ENCODE measurements at places on chromosomes 7 and 10.

DNA sequence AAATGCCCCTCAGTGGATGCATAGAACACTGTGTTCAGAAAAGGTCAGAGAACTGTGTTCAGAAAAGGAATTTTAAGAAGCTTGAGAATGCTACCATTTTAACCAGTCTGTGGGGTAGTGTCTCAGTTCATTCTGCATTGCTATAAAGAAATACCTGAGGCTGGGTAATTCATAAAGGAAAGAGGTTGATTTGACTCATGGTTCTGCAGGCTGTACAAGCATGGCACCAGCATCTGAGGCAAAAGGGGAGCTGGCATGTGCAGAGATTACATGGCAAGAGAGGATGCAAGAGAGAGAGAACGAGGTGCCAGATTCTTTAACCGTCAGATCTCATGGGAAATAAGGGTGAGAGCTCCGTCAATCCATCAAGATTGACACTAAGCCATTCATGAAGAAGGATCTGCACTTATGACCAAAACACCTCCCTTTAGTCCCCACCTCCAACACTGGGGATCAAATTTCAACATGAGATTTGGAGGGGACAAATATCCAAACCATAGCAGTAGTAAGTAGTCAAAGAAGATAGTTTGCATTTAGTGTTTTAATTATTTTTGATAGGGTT is 119.8 kb downstream of the FAM107B start:
- no peak for DNase-seq

- DNase-seq, result peak; percentile 96
Observed at GRCh38 chr10:110410329-110411046, 87.2 kb upstream of the DUSP5 start.

DNA sequence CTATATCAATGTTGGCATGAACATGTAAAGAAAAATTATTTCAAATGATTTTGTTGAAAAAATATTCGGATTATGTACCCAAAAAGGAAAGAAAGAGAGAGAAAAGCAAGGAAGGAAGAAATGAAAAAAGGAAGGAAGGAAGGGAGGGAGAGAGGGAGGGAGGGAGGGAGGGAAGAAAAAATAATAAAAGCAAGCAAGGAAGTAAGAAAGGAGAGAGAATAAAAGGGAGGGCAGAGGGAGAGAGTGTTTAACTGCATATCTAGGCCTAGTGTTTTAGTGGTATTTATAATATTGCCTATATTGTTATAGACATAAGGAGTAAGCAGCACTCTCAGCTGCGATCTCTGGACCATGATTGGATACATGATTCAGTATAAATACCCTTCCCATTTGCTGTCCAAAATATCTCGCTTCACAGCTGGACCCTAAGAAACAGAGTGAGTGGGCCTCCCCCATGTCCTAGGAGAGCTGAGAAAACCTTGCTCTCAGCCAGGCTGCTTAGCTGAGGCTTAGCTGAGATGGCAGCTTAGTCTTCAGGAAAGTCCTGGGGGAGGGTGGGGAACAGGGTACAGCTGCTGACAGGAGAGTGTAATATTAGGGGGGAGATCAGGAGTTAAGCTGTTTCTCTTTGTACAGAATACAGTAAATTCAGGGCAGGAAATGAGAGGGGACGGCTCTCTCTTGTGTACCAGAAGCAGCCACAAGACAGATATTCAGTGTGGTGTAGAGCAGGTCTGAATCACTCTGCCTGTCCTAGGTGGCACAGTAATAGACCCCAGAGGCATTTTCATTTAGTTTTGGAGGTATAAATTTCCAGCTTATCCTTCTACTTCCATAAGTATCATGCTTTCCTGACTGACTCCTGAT is 66.8 kb upstream of the TARP start:
- no peak for DNase-seq

DNA sequence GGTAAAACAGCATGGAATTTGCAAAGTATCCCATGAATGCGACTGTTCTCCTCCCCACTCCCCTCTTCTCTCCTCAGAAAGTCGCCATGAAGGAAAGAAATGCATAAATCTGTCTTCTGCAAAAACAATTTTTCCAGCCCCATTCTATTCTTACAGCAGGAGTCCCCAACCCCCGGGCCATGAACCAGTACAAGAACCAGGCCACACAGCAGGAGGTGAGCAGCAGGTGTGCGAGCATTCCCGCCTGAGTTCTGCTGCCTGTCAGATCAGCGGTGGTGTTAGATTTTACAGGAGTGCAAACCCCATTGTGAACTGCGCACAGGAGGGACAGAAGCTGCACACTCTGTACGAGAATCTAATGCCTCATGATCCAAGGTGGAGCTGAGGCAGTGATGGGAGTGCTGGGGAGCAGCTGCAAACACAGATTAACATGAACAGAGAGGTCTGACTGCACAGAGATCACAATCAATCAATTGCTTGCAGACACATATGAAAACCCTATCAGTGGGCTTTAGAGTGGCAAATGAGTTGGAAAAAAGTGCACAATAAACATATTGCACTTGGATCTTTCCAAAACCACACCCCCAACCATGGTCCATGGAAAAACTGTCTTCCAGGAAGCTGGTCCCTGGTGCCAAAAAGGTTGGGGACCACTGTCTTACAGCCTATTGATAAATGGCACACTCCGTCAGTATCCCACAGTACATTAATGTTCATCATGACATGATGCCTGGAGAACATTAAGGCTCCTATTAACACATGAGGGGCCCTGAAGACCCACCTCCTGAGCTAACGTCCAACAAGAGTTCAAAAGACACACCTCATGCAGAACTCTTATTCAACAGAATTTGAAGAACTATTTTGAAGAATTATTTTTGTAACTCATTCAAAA is 205.0 kb downstream of the PTPRN2 start:
- no peak for DNase-seq

GRCh38 chr7:371119-371778 is 81.3 kb downstream of the FOXL3 start:
- no peak for DNase-seq

DNA sequence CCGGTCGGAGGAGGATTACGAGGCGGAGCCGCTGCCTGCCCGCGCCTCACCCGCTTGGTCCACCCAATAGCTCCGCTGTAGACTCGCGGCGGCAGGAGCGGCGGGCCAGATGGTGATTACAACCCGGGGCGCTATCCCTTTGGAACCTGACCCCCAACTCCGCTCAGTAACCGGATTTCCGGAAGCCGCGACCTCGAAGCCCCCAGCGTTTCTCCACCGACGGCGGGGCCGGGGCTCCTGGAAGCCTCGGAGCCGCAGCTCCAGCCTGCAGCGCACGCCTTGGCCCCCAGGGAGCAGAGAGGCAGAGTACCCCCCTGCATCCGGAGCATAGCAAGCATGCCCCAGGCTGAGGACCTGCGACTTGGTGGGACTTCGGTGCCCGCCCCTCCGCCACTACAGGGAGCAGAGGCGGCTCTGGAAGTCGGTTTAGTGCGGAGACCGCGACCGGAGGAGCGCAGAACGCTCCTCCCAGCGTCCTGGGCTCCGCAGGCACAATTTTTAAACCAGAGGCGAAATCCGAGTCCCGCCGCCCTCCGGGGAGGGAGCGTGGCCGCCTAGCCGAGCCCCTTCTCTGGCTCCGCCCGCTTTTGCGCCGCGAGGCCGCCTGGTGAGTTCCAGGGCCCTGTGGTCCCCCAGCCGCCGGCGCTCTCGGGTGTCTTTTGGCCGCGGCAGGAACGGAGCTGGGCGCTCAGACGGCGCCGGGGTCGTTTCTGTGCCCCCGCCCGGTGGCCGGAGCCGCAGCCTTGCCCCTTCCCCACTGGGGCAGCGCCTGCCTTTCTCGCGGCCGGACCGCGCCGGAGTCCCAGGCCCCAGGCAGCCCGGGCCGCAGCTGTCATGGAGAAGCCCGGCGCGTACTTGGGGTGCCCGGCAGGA is 28.2 kb upstream of the BMS1 start:
- no peak for DNase-seq

GRCh38 chr10:90859321-90859751 is 1.5 kb upstream of the HTR7 start:
- DNase-seq, result peak; percentile 75

- no peak for DNase-seq
Observed at GRCh38 chr7:132255898-132256297, 320.4 kb downstream of the PLXNA4 start.

- no peak for DNase-seq
Observed at GRCh38 chr7:88322151-88322550, 15.5 kb upstream of the STEAP4 start.

GRCh38 chr10:31940839-31941653 is 12.4 kb upstream of the ARHGAP12 start:
- DNase-seq, result peak; percentile 91

DNA sequence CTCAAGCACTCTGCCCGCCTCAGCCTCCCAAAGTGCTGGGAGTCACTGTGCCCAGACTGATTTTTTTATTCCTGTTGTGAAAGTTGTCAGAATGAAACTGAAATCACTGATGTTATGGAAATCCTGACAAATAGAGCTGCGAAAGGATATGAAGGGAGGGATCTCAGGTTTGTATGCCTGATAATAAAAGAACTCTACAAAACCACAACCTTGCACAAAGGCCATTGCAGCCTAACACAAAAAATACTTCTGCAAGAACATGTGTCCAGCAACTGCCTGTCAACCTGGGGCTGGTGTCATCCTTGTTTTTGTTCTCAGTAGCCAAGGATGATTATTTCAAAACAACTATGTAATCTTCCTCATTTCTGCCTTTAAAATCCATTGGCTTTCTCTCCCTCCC is 126.1 kb downstream of the NEBL start:
- no peak for DNase-seq

DNA sequence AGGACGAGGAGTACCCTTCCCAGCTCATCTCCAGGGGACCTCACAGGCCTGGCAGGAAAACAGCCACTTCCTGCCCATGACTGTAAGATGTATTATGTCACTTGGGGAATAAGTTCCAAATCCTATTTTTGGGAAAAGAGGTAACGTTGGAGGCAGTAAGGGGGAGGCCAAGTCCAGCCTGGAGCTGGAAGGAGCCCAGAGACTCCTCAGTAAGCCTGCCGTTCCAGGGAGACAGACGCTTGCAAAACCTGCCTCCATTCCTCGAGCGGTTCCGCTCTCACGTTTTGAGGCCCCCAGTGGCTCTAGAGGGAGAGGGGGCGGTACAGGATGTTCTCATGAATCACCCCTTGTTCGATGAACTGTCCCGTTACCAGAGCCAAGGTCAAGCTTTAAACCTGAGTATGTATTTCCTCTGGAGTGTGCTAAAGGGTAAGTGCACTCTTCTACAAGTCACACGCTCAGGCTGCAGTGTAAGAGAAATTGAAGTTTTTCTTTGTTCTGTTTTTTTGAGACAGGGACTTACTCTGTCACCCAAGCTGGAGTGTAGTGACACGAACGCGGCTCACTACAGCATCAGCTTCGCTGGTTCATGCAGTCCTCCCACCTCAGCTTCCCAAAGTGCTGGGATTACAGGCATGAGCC is 45.5 kb upstream of the CYTH3 start:
- no peak for DNase-seq

DNA sequence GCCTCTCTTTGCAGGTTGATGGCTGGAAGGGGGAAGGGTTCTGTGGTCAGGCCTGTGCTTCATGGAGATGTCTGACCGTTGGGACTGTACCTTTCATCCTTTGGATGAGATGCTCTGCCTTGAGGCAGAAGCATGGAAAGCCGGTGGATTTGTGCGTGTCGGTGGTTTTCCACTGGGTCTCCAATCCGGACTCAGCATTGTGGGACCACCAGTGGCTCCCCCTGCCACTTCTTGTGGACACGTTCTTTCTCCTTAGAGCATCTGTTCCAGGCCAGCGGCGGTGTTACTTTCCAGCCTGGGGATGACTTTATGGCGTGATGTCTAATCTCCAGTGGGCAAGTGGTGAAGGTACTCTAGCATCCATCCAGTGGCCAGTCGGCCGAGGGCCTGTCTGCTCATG is 178.4 kb downstream of the MGMT start:
- no peak for DNase-seq

DNA sequence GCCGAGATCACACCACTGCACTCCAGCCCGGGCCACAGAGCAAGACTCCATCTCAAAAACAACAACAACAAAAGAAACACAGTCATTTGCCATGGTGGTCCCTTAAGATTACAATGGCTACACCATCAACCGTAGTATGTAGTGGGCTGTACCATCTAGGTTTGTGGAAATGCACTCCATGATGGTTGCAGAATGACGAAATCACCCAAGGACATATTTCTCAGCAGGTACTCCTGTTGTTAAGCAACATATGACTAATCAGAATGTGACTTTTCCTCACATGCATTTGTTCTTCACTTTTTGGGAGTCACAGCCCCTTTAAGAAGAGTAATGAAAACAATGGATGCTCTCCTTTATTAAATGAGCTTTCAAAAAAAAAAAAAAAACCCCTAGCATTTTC is 11.0 kb downstream of the SVIL start:
- DNase-seq, result peak; percentile 78

GRCh38 chr10:128624656-128625530 is 498.7 kb upstream of the MKI67 start:
- no peak for DNase-seq

DNA sequence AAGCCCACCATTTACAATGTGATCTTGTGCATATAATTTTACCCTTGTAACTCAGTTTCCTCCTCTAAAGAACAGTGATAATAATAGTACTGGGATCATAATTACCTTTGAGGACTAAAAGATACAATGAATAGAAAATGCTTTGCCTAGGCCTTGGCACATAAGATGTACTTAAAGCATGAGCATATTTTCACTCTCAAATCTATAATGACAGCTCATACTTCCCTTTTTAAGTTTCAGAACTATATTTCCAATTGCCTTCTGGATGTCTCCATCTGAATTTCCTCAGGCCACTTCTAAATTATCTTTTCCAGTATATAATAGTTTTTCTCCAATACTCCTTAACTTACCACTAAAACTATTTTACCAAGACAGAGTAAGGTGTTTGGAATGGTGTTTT is 13.3 kb upstream of the ITGB8 start:
- no peak for DNase-seq

- DNase-seq, result no peak
Observed at GRCh38 chr10:129123428-129123827, 343.6 kb upstream of the MGMT start.

DNA sequence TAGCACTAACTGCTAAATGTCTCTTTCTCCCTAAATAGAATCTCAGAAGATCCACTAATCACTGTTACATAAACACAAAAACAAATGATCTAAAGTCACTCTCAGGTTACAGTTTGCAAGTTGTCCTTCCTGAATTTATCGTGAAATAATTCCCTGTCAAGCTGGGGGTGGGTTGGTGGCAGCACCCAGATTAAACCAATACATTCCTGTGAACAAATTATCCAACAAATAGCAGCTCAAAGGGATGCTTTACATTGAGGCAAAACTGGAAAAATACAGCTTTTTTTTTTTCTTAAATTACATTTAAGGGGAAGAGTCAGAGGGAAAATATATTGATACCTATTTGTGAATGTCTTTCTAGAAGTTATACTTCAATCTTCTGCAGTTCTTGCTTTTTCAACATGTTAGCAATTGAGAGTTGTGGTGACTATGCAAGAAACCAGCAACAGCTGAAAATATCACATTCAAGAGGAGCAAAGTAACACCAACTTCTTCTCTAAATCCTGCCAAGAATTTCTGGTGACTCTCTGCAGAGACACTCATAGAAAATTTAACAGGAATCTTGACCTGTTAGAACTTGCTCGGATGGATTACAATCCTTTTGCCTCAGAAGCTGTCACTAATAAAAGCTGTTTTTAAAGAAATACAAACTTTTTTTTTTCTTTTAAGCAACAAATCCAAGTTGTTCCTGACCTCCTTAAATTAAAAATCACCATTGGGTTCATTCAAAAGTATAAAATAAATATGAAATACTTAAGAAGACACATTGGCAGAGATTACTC is 18.9 kb downstream of the LMOD2 start:
- no peak for DNase-seq

- DNase-seq, result peak; percentile 76
Observed at GRCh38 chr10:133307776-133308420, 774 bp downstream of the TUBGCP2 start.

Measured in PC-9 (cell line).